ENCODE measurements at places on chromosomes 4 and X.

- DNase-seq = no peak
Observed at GRCh38 chrX:151679798-151680402, 15.4 kb upstream of the PRRG3 start.

GRCh38 chrX:110133735-110134370 is 130.9 kb downstream of the TMEM164 start:
- no peak for DNase-seq

DNA sequence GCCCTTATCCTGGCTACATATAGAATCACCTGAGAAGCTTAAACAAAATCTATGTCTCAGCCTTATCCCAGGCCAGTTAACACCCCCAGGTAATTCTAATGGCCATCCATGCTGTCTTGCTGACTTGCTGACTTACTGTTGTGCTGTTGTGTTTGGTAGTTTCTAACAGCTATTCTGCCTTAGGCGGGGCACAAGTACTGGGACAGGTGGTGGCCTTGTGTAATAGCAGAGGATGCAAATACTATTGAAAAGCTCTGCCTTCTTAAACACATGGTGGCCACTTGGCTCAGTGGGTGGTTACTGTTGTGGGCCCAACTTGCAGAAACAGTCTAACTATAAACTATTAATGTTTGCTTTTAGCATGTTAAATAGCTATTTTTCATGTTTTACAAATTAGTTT is 56.2 kb downstream of the CDS1 start:
- no peak for DNase-seq

DNA sequence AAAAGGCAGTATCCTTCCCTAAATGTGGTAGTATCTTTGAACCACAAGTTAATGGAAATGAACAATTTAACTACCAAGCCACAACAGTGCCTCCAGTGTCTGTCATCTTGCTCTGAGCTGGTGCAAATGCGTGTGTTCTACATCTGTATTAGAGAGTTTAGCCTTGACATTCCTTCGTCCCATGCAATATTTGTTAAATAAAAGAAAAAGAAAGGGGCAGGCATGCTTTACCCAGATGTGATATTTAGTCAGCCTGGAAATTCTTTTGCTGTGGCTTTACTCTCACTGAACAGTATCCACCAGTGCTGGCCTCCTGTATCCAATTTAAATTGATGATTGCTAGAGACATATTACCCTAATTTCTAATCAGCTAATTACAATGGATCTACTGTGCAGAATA is 310.5 kb downstream of the CFAP299 start:
- no peak for DNase-seq

GRCh38 chr4:170087163-170087700 is 2.5 kb downstream of the AADAT start:
- no peak for DNase-seq

- DNase-seq = no peak
Observed at GRCh38 chr4:87147116-87147515, 73.3 kb downstream of the KLHL8 start.

DNA sequence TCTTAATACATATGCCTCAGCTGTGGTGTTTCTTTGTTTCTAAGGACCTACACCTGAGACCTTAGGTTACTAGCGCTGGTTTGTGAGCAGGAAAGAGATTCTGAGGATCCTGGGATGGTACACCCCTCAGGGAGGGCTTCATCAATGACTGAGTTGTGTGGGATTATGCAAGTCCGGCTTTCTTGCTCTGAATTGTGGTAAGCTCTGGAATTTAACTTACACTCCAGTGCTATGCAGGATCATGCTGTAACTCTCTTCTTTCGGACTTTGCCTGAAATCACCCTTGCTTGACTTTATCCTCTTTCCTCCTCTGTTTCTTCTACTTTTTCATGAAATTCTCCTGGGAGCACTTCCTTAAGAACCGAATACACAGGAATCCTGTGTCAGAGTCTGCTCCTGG is 431.5 kb upstream of the BOD1L1 start:
- DNase-seq = no peak

GRCh38 chr4:182724414-182724813 is 192.8 kb downstream of the DCTD start:
- DNase-seq = no peak

- no peak for DNase-seq
Observed at GRCh38 chr4:41122309-41122708, 92.0 kb downstream of the APBB2 start.

GRCh38 chrX:8692871-8693270 is 39.1 kb downstream of the ANOS1 start:
- no peak for DNase-seq

GRCh38 chr4:134636338-134637051 is 434.9 kb upstream of the PABPC4L start:
- no peak for DNase-seq

DNA sequence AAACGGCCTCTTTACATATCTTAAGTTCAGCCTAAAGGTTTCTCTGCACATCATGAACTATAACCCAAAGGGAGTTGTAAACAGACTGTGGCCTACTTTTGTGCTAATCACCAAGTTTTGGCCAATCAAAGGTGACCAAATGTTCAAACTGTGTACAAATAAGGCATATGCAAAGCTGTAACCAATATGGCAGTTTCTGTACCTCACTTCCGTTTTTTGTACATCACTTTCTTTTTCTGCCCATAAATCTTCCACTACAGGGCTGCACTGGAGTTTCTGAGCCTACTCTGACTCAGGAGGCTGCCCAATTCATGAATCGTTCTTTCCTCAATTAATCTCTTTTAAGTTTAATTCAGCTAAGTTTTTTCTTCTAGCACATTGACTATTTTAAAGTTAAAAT is 318.7 kb downstream of the SLC7A11 start:
- DNase-seq = no peak

DNA sequence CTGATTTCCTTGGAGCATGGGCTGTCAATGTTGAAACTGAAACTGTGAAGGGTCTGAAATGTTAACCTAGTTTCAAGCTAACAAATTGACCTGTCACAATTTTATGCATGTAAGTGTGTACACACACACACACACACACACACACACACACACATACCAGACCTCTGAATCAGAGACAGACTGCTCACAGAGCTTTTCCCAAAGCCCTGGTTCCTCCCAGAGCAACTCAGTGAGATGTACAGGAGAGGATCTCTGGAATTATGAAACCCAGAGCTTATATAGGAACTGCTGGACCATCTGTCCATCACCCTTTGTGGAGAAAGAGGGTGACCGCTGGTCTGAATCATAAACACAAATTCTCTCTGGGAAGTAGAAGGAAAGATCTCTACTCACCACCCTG is 228.1 kb upstream of the PRPS2 start:
- no peak for DNase-seq

- DNase-seq = peak; percentile 73
Observed at GRCh38 chrX:154369449-154370299, 4.8 kb downstream of the FLNA start.

- no peak for DNase-seq
Observed at GRCh38 chrX:23745786-23746185, 2.7 kb upstream of the ACOT9 start.

DNA sequence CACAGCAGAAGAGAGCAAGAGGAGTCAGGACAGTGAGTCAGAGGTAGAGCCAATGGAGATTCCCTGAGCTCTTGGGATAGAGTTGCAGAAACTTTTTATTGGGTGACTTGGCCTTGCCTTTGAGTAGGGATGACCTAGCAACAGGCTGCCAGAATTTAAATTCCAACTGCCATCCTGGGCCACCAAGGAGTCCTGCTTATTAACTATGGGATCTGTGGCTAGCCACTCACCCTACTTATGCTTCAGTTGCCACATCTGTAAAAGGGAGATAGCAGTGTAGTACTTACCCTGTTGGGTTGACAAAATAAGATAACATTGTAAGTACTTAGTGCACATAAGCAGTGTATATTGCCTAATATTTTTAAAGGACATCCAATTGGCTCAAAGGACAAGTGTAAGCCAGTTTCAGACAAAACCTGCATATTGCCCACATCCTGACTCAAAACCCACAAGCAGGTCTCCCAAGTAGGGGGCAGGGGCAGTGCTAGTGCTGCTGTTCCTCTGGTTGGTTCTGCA is 43.5 kb upstream of the TMEM164 start:
- no peak for DNase-seq

DNA sequence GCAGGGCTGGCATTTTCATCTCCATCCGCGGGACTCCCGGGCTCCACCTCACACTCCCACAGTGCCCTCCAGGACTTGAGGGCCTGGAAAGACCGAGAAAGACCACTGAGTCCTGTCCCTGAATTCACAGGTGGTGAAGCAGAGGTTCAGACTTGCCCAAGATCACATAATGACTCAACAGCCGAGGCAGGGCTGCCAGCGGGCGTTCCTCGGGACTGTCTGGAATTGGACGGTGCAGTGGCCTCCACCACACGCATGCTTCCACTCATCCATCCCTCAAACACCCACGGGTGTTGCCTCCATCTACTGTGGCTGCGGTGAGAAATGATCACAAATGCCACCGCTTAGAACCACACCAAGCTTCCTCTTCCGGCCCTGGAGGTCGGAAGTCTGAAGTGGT is 6.9 kb upstream of the ADRA2C start:
- no peak for DNase-seq

- peak; percentile 22 for DNase-seq
Observed at GRCh38 chrX:75746891-75747639, 38.0 kb downstream of the MAGEE2 start.

DNA sequence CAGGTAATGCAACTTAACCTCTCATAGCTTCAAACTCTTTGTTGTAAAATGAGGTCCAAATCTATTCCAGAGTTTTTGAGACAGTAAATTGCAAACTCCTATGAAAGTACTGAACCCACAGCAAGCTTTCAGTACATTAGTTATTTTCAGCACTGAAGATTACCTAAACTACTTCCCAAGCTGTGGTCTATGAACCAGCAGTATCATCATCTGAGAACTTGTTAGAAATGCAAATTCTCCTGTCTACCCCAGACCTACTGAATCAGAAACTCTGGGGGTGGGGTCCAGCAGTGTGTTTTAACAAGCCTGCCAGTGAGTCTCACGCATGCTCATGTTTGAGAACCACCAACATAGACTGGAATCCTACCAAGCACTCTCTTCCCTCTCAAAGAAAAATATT is 5.7 kb upstream of the CASP6 start:
- no peak for DNase-seq

All from Peyer's patch (tissue), 4 donors.